ENCODE measurements at places on chromosomes 11 and 22.

GRCh38 chr11:59611570-59612565 is 3.7 kb downstream of the OSBP start:
- DNase-seq: no peak

GRCh38 chr11:103488031-103488461 is 378.8 kb downstream of the DYNC2H1 start:
- no peak for DNase-seq

GRCh38 chr22:36017651-36018091 is 11.0 kb downstream of the RBFOX2 start:
- DNase-seq: no peak

DNA sequence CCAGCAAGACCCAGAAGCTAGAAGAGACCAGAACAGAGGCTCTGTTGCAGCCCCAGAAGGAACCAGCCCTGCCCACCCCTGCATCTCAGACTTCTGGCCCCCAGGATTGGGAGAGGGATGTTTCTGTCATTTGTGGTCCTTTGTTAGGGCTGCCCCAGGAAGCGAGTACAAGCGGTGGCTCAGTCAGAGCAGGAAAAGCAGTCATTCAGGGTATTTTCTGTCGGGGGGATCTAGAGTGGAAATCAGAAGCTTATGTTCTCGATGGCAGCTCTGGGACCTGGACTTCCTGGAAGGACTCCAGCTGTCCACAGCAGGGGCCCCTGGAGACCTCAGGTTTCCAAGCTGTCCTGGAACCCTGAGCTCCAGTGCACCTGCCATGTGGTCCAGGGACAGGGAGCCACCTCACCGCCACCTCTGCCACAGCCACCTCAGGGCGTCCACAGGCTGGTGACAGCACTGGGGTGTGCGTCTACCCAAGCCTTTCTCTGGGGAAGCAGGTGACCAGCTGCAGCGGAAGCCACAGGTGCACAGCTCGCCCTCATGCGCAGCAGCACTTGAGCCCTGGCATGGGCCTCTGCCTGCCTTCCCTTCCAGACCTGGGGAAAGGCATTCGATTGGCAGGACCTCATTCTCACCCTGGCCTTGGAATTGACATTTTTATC is 2.6 kb downstream of the KRTAP5-5 start:
- no peak for DNase-seq

GRCh38 chr11:46450846-46451477 is 59.4 kb upstream of the CHRM4 start:
- DNase-seq: no peak

DNA sequence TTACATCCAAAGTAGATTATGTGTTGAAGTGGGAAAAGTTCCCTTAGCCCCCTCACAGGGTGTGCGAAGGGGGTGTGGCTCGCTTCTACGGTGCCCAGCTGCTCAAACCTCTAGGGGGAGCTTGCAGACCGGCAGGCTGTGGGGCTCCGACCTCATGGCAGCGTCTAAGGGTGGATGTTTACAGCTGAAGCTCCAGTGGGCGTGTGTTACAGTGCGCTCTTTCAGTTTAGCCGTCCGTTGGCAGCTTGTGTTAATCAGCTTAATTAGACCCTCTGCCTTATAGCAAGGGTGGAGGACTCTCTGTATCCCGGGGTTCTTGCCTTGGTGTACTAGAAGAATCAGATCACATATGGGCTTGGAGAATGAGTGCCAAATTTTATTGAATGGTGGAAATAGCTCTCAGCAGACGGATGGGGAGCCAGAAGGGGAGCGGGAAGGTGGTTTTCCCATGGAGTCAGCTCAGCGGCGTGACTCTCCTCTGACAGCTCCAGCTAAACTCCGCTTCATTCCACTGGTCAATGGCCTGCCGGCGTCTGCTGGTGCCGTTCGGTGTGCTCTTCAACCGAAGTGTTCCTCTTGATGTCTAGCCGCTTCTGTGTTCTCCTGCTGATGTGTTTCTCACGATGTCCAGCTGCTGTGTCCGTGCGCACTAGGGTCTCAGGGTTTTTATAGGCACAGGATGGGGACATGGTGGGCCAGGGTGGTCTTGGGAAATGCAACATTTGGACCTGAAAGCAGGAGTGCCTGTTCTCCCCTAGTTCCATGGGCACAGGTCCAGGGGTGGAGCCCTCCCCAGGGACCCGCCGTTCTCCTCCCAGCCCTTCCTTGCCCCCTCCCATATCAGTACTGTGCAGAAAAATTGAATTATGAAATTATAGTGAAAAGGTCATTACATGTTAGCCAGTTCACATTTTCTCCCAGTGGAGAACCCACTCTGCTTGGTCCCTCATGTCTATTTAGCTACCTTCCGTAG is 28.6 kb upstream of the OR10G7 start:
- peak; percentile 17 for DNase-seq

DNA sequence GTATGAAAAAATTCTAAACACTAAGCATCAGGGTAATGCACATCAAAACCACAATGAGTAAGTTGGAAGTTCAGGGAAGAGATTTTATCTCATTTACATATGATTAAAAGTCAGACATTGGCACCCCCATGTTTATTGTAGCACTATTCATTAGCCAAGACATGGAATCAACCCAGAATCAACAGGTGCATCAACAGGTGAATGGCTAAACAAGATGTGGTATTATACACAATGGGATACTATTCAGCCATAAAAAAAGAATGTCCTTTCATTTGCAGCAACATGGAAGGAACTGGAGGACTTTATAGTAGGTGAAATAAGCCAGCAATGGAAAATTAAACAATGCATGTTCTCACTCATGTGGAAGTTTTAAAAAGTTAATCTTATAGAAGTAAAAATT is 17.6 kb upstream of the TTC17 start:
- DNase-seq: no peak

- no peak for DNase-seq
Measured at GRCh38 chr11:57633394-57634070, 16.2 kb downstream of the YPEL4 start.

- DNase-seq: no peak
Measured at GRCh38 chr22:30614268-30614667, 7.3 kb downstream of the TCN2 start.

GRCh38 chr11:90594658-90595057 is 371.8 kb upstream of the CHORDC1 start:
- no peak for DNase-seq

- no peak for DNase-seq
Measured at GRCh38 chr11:16016468-16016829, 339.9 kb downstream of the SOX6 start.

DNA sequence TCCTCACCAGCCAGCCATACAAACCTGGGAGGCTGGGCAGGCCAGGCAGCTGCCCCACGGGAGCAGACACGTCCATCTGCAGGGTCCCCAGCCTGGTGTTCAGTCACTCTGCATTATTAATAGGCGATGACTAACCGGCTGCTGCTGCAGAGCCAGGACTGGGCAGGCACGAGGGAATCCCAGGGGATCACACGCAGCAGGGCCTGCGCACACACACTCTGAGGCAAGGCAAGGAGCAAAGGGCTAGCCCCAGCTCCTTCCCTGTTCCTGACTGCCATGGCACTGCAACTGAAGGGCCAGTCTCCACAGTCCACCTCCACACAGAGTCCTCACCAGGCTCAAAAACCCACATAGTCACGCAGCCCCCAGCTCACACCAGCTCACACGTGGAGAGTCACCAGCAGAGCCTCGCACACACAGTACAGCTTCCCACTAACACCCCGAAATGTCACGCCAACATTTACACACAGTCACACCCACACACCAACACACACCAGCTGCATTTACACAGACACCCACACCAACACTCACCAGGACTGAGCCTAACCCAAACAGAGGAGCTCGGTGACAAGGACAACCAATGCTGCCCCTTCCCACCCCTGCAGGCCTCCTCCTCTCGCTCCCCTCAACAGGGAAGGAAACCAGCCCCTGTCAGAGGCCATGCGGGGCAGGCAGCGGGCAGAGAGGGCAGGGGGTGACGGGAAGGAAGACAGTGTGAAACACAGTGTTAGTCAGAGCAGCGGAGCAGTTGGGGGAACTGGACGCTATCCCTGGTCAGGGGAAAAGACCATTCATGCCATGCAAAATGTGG is 47.3 kb downstream of the NRXN2 start:
- no peak for DNase-seq

DNA sequence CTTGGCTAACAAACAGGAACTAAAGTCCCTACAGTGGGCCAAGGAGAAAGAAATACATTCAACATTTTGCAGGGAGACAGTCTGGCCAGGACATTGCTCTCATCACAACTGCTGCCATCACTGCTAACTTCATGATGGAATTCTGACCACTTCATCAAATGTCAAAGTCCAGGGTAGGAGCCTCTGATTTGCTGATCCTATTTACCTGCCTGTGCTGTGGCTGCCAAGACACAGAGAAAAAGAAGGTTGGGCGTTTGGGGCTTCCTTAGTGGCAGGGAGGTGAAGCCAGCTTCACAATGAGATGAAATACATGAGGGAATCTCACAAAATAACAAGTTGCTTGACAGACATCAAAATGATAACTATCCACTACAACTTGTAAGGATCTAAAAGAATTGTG is 343.9 kb upstream of the CADM1 start:
- no peak for DNase-seq

GRCh38 chr11:81165164-81165563 is 1568.5 kb downstream of the FAM181B start:
- DNase-seq: no peak

DNA sequence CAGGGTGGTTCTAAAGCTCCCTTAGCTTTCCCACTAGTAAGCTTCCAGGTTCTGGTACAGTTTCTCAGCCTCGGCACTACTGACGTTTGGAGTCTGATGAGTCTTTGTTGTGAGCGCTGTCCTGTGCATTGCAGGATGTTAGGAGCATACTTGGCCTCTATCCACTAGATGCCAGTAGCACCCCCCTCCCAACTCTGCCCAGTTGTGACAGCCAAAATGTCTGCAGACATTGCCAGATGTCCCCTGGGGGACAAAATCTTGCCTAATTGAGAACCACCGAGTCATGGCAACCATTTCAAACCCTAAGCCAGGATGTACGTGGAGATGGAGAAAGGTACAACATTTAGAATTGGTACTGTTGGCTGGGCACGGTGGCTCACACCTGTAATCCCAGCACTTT is 68.7 kb downstream of the PTPRJ start:
- no peak for DNase-seq

- DNase-seq: no peak
Measured at GRCh38 chr22:39219071-39220039, 25.4 kb downstream of the PDGFB start.
